ENCODE measurements at places on chromosomes 11 and 22. TPM values are rescaled to one million over a fixed set of nuclear protein-coding genes. Genes with fewer than 3 reads are reported as not detected.

DNA sequence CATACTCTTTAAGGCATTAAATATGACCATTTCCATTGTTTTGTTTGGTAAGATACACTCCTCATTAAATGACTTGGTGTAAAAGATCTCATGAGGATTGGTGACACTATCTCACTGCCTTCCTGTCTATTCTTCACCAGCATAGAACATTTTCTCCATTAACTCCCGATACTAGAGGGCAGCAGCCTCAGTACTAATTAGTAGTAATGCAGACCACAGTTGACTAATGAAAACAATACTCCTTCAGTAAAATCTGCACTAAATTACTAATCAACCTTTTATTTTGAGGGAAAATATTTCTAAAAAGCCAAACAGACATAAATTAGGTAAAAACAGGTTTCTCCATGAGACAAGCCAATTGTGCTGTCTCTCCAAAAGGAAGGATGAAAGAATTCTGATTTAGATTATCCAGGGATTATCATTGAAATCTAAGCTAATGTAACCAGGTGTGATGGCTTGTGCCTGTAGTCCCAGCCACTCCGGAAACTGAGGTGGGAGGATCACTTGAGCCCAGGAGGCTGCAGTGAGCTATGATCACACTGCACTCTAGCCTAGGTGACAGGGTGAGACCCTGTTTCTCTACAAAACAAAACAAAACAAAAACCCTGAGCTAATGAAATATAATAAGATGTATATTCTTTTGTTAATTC is 9.4 kb downstream of the PGM2L1 start:
- peak; percentile 57 for DNase-seq
- no peaks in the 10 kb centered on the region for H3K27me3 ChIP-seq
- H3K4me3 ChIP-seq = no peak overlapping the region
- H3K27ac ChIP-seq = no peak overlapping the region

DNA sequence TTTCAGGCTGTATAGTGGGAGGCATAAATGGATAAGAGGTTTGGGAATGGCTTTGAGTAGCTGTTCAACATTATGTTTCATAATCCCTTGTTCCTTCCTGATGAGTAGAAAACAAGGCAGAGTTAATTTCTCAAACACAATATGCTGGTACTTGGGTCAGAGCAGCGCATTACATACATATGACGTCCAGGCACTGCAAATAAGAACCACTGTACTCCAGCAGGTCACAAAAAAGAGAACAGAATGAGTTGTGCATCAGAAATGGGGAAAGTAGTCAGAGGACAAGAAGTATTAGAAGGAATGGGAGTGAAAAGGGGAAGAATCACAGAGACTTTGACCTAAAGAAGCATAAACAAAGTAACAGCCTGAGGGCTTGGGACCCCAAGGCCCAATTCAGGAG is 44.0 kb upstream of the RDX start:
- H3K4me3 ChIP-seq = no peak overlapping the region
- no peaks in the 10 kb centered on the region for H3K27me3 ChIP-seq
- H3K27ac ChIP-seq = no peak overlapping the region
- no peaks in the 10 kb centered on the region for H3K36me3 ChIP-seq
- H3K4me1 ChIP-seq = peaks cover 33% of the 10 kb centered on the region

DNA sequence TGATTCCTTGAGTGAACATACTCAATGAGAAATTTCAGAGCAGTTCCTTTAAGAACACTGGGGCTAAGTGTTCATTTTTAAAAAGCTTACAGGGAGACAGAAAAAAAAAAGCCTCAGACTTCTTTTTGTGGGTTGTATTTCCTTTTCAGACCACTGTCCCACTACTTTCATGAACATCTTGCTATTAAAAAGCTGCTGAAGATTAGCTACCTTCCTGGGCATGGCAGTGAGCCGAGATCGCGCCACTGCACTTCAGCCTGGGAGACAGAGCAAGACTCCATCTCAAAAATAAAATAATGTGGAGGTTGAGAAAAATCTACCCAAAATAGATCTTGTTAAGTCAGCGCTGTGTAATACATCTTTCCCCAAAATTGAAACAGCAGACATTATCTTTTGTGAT is 10.8 kb downstream of the TRAF6 start:
- H3K36me3 ChIP-seq = no peaks in the 10 kb centered on the region
- H3K27ac ChIP-seq = no peak overlapping the region
- no peak for DNase-seq
- H3K4me1 ChIP-seq = peaks cover 8% of the 10 kb centered on the region
- H3K4me3 ChIP-seq = no peak overlapping the region

- no peak for DNase-seq
- no peaks in the 10 kb centered on the region for H3K27me3 ChIP-seq
- no peak overlapping the region for H3K27ac ChIP-seq
- peaks cover 12% of the 10 kb centered on the region for H3K4me1 ChIP-seq
- H3K4me3 ChIP-seq = no peak overlapping the region
These were observed 510.2 kb downstream of the METTL15 start for GRCh38 chr11:28618416-28618815.

- no peaks in the 10 kb centered on the region for H3K27me3 ChIP-seq
- H3K27ac ChIP-seq = no peak overlapping the region
- H3K4me1 ChIP-seq = no peaks in the 10 kb centered on the region
- H3K36me3 ChIP-seq = no peaks in the 10 kb centered on the region
These were observed 860.8 kb downstream of the TBC1D22A start for GRCh38 chr22:47623066-47623762.

DNA sequence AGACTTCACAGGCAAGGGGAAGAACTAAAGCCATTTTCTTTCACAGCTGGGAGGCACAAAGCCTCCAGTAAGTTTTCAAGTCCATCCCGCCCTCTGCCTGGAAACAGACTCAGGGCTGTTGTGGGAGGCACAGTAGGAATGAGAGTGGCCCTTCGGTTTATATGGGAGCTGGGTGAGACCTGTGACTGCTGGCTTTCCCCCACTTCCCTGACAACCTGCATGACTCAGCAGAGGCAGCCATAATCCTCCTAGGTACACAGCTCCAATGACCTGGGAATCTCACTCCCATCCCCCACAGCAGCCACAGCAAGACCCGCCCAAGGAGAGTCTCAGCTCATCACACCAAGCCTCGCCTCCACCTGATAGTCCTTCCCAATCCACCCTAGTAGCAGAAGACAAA is 12.1 kb upstream of the TMEM45B start:
- DNase-seq = peak; percentile 69
- no peaks in the 10 kb centered on the region for H3K27me3 ChIP-seq
- H3K36me3 ChIP-seq = no peaks in the 10 kb centered on the region
- H3K4me1 ChIP-seq = peaks cover 41% of the 10 kb centered on the region

GRCh38 chr11:17612221-17613188 is 65.4 kb downstream of the OTOG start:
- H3K27me3 ChIP-seq = peaks cover 2% of the 10 kb centered on the region
- no peaks in the 10 kb centered on the region for H3K36me3 ChIP-seq
- H3K4me1 ChIP-seq = no peaks in the 10 kb centered on the region
- DNase-seq = no peak
- H3K27ac ChIP-seq = no peak overlapping the region

GRCh38 chr11:66625041-66625751 is 8.8 kb downstream of the RBM14 start:
- H3K4me3 ChIP-seq = no peak overlapping the region
- no peaks in the 10 kb centered on the region for H3K4me1 ChIP-seq
- H3K27ac ChIP-seq = no peak overlapping the region
- no peaks in the 10 kb centered on the region for H3K27me3 ChIP-seq

DNA sequence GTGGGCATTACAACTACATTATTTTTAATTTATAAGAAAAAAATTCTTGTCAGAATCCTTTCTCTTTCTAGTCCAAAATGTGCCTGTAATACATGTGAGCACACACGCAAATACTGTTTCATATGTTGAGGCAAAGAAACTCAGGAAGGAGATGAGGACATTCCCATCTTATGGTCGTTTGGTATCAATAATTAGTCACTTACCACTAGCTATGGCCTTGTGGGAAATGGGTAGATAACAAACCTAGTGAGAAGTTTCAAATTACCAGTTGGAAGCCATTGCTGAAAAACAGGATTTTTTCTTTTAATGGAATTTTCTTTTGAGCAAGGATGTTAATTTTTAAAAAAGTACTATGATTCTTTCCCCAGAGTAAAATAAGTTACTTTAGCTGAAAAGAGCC is 25.7 kb downstream of the AMOTL1 start:
- no peaks in the 10 kb centered on the region for H3K27me3 ChIP-seq
- DNase-seq = no peak
- no peak overlapping the region for H3K27ac ChIP-seq

DNA sequence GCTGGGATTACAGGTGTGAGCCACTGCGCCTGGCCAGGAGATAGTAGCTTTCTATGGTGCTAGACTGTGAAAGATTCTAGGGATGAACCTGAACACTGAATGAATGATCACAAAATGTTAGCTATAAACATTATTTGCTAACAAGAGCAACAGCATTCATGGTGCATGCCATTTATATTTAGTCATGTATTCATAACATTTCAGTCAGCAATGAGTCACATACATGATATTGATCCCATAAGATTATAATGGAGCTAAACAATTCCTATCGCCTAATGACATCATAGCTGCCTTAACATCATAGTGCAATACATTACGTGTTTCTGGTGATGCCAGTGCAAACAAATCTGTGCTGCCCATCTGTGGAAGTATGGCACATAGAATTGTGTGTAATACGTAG is 164.1 kb downstream of the ARHGAP42 start:
- no peak overlapping the region for H3K4me3 ChIP-seq
- no peak for DNase-seq
- peaks cover 46% of the 10 kb centered on the region for H3K4me1 ChIP-seq
- H3K36me3 ChIP-seq = no peaks in the 10 kb centered on the region

GRCh38 chr11:94131718-94132115 is 3.1 kb downstream of the PANX1 start:
- H3K27ac ChIP-seq = no peak overlapping the region
- no peaks in the 10 kb centered on the region for H3K27me3 ChIP-seq
- DNase-seq = no peak

DNA sequence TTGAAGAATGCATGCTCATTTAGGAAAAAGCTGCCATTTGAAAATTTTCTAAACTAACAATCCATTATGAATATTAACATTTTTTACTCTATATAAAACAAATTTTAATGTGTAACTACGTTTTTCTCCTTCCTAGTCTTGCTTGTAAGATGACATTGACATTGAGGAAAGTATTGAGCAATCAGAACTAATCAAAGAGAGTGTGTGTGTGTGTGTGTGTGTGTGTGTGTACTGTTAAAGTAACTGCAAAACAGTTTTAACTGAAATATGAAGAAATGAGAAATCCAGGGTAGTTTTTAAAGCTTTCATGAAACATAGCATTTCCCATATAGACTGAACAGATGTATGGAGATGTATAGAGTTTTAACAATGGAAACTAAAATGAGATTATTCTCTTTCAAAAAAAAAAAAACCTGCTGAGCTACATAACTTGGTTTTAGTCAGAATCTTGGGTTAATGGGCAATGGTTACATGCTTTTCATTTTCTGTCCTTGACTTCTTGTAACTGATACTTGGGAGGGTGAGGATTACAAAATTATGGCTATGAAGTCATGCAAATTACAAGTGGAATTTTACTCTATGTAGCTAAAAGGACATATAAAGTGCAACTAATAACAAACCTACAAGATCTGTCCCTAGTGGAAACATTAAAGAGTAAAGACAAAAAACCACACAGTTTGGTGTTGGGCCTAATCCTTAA is 2.0 kb downstream of the PDGFD start:
- no peak overlapping the region for H3K4me3 ChIP-seq
- no peak overlapping the region for H3K27ac ChIP-seq
- no peaks in the 10 kb centered on the region for H3K27me3 ChIP-seq
- H3K36me3 ChIP-seq = no peaks in the 10 kb centered on the region
- DNase-seq = no peak

GRCh38 chr22:42326801-42327200 is 56.3 kb upstream of the TCF20 start:
- H3K27me3 ChIP-seq = no peaks in the 10 kb centered on the region
- no peaks in the 10 kb centered on the region for H3K4me1 ChIP-seq
- H3K4me3 ChIP-seq = no peak overlapping the region
- H3K36me3 ChIP-seq = no peaks in the 10 kb centered on the region
- no peak overlapping the region for H3K27ac ChIP-seq
- DNase-seq = no peak

DNA sequence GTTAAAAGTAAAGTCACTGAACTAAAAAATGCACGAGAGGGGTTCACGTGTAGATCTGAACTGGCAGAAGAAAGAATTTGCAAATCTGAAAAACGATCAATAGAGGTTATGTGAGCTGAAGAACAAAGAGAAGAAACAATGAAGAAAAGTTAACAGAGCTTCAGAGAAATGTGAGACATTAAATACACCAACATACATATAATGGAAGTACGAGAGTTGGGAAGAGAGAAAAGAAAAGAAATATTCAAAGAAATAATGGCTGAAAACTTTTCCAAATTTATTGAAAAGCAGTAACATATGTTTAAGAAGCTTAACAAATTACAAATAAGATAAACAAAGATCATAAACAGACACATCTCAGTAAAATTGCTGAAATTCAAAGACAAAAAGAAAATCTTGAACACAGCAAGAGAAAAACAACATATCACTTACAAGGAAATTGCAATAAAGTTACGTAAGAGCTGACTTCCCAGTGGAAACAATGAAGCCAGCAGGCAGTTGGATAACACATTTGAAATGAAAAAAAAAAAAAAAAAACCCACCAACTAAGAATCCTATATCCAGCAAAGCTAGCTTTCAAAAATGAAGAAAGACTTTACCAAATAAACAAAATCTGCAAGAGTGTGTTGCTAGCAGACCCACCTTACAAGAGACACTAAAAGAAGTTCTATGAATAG is 56.8 kb downstream of the EMSY start:
- H3K4me1 ChIP-seq = no peaks in the 10 kb centered on the region
- H3K4me3 ChIP-seq = no peak overlapping the region
- H3K27me3 ChIP-seq = no peaks in the 10 kb centered on the region

- no peak for DNase-seq
- no peak overlapping the region for H3K4me3 ChIP-seq
- no peaks in the 10 kb centered on the region for H3K36me3 ChIP-seq
- no peak overlapping the region for H3K27ac ChIP-seq
- H3K27me3 ChIP-seq = peaks cover 2% of the 10 kb centered on the region
These were observed 149.0 kb downstream of the CEP164 start for GRCh38 chr11:117476531-117477142.

DNA sequence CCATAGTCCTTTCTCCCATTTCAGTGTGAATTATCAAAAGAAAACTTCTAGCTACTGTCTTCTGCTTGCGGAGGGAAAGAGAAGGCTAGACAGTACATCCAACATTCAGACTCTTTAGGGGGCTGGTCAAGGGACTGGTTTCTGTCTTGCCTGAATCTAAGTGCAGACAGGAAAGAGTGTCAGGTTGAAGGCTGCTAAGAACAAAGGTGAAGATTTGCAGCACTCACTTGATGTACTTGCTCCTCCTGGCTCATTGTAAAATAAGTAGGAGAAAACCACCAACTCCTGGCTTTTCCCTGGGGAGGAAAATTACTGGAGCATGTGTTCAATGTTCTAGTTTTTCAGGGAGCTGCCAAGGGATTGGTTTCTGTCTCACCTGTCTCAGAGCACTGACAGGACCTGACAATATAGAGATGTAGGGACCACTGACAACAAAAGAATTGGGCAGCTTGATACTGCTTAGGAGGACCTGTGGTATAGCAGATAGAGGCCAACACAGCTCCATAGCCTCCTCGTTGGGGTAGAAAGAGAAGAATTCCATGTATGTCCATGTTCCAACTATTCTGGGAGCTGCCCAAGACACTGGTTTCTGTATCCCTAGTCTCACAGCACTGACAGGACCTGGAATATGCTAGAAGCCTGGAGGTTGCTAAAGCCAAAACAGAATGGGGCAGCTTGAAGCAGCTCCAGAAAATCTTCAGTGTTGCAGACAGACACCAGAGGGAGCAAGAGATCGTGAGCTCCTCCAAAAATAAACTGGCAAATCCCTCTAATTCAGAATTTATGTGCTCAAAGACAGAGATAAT is 39.7 kb upstream of the MMP12 start:
- DNase-seq = peak; percentile 58
- no peaks in the 10 kb centered on the region for H3K27me3 ChIP-seq
- H3K36me3 ChIP-seq = no peaks in the 10 kb centered on the region
- no peaks in the 10 kb centered on the region for H3K4me1 ChIP-seq
- no peak overlapping the region for H3K27ac ChIP-seq

The DGCR2 gene
- total RNA-seq = 65.6 TPM

The VSIG10L2 gene
- total RNA-seq = not detected

The HIKESHI gene
- total RNA-seq = 82.0 TPM
